ENCODE measurements at places on chromosomes 11 and 22.

DNA sequence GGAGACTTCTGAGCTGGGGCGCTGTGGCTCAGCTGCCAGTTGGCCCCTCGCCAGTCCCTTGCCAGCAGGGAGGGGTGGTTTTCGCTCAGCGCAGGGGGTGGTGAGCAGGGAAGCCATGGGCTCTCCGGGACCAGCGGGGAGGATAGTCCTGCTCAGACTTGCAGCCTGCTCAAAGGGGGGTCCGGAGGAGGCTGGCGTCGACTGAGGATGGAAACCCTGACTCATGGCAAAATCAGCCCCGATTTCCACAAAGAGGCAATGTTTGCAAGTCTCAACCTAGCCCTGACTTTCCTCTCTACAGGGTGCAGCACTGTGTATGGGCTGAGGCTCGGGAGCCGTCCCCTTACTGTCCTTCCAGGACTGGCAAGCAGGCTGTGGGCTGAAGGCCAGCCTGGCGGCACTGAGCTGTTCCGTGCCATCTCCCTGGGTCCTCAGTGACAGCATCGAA lies 35.1 kb downstream of the FBLN1 start:
- no peak for DNase-seq

DNA sequence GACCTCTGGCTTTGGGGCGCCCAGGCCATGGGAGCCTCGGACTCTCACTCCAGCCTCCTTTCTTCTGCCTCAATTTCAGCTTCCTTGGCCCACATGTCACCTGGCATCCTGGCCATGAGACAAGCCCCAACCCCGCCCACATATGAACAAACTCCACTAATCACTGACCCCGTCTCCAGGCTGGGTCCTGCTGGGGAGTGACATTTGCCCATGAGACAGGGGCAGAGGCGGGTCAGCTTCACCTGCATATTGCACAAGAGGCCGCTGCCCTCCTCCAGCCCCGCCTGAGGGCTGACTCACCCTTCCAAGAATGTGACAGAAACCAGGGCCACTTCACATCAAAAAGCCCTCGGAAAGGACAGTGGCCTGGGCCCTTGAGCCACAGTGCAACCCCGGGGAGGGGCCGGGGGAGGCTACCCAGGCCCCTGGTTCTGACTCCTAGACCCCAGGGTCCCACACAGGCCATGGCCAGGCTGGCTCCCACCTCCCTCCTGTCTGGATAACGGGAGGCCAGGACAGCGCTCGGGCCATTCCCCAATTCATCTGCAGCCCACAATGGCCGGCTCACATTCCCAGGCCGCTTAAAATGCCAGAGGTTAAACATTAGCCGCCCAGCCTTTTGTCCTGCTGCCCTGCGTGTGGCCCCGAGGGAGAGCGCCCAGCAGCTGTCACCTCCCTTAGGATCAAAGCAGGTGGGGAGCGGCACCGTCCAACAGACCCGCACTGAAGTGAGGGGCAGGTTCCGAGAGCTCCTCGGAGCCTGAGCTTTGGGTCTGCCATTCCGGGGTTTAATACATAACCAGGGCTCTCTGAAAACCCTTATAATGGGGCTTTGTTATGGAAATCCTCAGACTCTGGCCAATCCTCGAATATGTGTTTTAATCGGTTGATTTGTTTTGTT lies 42.3 kb downstream of the TRMU start:
- DNase-seq = no peak

GRCh38 chr11:117837070-117837776 lies 12.7 kb upstream of the FXYD2 start:
- DNase-seq = no peak

- peak; percentile 56 for DNase-seq
Measured at GRCh38 chr11:12377106-12377823, at the start of gene PARVA. TSS of gene PARVA (plus strand) at chr11:12377571. CDS start at chr11:12377648, 77 bp downstream.

DNA sequence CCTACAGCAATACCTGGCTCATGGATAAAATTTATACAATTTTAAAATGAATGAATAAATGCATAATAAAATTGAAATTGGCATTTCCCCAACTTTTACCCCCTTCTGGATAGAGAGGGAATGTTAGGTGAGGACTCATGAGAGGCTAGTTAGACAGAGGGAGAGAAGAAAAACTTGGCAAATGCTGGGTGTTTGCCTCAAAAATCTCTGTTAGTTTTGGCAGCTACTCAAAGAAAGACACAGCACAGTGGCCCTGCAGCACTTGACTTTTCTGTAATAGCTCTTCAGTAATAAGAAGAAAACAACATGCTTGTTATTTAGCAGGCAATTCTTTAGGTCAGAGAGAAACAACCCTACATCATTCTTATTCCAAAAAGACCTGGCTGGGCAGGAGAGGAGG lies 20.7 kb upstream of the IZUMO1R start:
- no peak for DNase-seq

- no peak for DNase-seq
Measured at GRCh38 chr11:131810541-131810940, 440.1 kb downstream of the NTM start.

- no peak for DNase-seq
Measured at GRCh38 chr22:24051568-24051967, 40.5 kb downstream of the CABIN1 start.

- DNase-seq = no peak
Measured at GRCh38 chr11:14857621-14858020, 34.4 kb downstream of the CYP2R1 start.

DNA sequence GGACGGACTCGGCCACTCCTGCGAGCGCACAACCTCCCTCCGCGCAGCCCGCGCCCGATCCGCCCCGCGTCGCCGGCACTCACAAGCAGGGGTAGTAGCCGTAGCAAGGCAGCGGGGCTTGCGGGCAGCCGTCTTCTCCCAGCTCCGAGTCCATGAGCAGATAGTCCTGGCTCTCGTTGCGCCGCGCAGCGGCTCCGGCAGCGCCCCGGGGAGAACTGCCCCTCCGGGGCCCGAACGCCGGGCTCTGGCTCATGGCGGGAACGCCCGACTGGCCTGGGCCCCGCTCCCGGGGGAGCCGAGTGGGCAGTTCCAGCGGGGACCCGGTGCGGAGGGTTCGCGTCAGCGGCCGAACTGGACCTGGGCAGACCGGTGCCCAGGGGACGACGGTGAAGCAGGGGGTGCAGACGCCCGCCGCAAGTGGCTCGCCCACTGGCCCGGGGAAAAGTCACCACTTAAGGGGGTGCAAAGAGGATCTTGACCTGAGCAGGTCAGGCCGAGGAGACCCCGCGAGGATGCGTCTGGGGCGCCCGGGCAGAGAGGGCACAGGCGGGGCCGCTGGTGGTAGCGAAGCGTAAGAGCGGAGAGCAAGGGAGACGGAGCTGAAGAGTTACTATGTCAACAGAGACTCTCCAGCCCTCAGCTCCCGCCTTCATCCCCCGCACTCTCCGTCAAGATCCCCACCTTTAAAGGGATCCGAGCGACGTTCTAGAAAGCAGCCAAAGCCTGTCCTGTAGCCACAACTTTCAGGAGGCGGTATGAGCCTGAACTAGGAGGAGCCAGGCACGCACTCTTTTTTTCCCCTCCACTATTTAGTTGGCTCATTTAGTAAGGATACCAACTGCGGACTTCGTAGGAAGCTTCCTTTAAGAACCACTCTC lies at the start of gene TRPC6:
TSS of gene TRPC6 (minus strand) at position 757 of the 878 bp plus-strand sequence. CDS start at position 253, 504 bp downstream.
- DNase-seq = no peak

GRCh38 chr11:19769820-19770219 lies 57.2 kb downstream of the NAV2 start:
- DNase-seq = no peak

- DNase-seq = no peak
Measured at GRCh38 chr11:94873916-94874540, 99.3 kb downstream of the CWC15 start.

- no peak for DNase-seq
Measured at GRCh38 chr11:130645164-130645842, 196.9 kb downstream of the ADAMTS15 start.

GRCh38 chr11:102780491-102780918 lies at the start of gene MMP10:
TSS of gene MMP10 (minus strand) at chr11:102780628. CDS start at chr11:102780591, 37 bp downstream.
- DNase-seq = no peak

- no peak for DNase-seq
Measured at GRCh38 chr11:10490398-10491241, 35.6 kb downstream of the AMPD3 start.

- DNase-seq = no peak
Measured at GRCh38 chr11:111089759-111090158, 155.8 kb upstream of the POU2AF2 start.

- no peak for DNase-seq
Measured at GRCh38 chr11:93747122-93747521, 5.7 kb downstream of the C11orf54 start.
